ENCODE measurements at places on chromosomes 6 and 20. TPM values are rescaled to one million over a fixed set of nuclear protein-coding genes. Genes with fewer than 3 reads are reported as not detected.

GDAP1L1 gene
- total RNA-seq, result 6.9 TPM

C20orf202 gene
- total RNA-seq, result not detected

ULBP3 gene
- 4.2 TPM for total RNA-seq

HAO1 gene
- not detected for total RNA-seq

NKAIN4 gene
- 16.0 TPM for total RNA-seq

NHLRC1 gene
- total RNA-seq, result 1.0 TPM

SLC24A3 gene
- 3.0 TPM for total RNA-seq

BACH2 gene
- total RNA-seq, result 3.3 TPM

OPN5 gene
- not detected for total RNA-seq

DEFB124 gene
- total RNA-seq, result 0.52 TPM

TRIM40 gene
- not detected for total RNA-seq

CMTR1 gene
- 38.0 TPM for total RNA-seq
